Activated effector memory CD4-positive, alpha-beta T cell treated with anti-CD3 and anti-CD28 coated beads, Interleukin-2, amount 50 U/mL, for 16 hours (primary cell): ENCODE measurements at places on chromosomes 4 and X.
A peak's percentile ranks its signal among the peaks of the same experiment; 100 is the strongest.

GRCh38 chr4:30716681-30717207, 3.4 kb upstream of the PCDH7 start:
- no peak for DNase-seq

GRCh38 chr4:125801373-125801772, 486.6 kb downstream of the FAT4 start:
- no peak for DNase-seq

- no peak for DNase-seq
Observed at GRCh38 chr4:67571975-67572374, 13.4 kb downstream of the STAP1 start.

GRCh38 chr4:66062044-66062443, 391.8 kb upstream of the EPHA5 start:
- DNase-seq: no peak

DNA sequence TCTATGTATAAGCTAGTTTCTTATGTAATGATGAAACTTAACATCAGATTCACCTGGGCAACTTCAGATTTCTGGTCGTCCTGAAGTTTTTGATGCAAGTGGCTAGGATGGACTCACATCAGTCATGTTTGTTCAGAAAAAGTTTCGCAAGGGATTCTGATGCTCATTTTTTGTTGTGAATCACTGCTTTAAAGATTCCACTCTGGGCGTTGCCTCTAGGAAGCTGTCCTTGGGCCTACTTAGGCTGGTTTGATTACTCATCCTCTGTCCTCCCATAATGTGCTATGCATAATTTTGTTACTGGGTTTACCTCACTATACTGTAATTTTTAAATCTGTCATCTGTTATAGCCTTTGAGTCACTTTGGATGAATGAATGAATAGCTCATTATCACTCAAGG, 30.8 kb downstream of the HERC3 start:
- DNase-seq: no peak

DNA sequence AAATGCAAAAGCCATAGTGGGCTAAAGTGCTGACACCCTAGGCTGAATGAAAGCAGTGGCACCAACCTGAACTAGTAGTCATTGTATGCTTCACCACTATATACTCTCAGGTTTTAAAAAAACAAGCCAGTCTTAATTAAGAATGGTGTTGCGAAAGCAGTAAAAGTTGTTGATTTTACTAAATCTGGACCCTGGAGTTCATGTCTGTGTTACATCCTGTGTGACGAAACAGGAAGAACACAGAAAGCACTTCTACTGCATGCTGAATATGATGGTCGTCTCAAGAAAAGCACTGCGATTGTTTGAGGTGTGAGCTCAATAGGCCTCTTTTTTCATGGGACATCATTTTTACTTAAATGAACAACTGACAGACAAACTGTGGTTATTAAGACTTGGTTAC, 24.2 kb upstream of the GDPD2 start:
- no peak for DNase-seq

DNA sequence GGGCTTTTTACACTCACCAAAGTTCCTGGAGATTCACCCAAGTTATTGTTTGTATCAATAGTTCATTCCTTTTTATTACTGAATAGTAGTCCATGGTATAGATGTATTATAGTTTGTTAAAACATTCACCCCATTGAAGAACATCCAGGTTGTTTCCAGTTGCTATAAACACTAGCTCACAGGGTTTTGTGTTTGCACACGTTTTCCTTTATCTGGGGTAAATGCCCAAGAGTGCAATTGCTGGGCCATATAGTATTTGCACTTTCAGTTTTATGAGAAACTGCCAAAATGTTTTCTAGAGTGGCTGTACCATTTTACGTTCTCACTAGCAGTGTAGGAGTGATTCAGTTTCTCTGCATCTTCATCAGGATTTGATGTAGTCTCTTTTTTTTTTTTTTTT, 57.1 kb downstream of the CBLL2 start:
- no peak for DNase-seq

GRCh38 chrX:121216641-121217374, 169.4 kb downstream of the GLUD2 start:
- no peak for DNase-seq

DNA sequence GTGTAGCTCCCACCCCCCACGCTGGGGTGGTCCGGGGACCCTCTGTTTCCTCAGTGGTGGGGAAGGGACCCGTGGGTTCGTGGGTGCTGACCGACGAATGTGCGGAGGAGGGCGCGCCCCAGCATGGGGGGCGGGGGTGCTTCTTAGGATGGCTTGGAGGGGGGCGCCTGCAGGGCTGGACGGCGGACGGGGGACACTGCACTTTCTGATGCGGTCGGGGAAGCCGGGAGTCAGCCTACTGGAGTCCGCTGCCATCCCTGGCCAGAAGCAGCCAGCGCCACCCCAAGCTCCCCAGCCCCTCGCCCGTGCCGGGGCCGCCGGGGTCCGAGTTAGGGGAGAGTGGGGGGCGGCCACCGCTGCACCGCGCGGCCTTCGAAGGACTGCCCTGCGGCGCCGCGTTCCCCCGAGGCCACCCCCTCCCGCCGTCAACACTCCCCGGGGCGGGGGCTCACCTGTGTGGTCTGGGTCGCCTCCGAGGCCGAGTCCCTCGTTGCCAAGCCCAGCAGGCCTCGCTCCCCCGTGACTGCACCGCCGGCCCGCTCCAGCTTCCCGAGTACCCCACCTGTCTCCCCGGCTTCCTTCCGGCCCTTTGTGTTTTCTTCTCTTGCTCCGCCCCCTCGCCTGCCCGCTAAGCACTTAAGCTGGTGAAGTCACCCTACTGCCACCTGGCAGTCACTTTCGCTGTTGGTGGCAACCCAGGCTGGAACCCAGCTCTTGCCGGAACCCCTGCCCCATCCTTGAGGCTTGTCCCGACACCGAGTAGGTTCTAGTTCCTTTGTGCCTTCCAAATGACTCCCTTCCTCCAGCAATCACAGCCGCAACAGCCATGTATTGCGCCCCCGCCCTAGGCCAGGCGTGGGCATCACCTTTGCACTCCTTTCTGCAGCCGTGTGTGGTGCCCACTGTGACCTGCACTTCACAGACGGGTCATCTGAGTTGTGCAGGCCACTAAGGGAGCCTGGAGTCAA, at the start of gene OCIAD2:
OCIAD2 (minus strand) TSS at position 569 of the 968 bp plus-strand sequence. CDS start 2,225 bp downstream, outside the sequence.
- peak; percentile 93 for DNase-seq

- no peak for DNase-seq
Observed at GRCh38 chrX:112857478-112857878, 16.8 kb upstream of the AMOT start.

DNA sequence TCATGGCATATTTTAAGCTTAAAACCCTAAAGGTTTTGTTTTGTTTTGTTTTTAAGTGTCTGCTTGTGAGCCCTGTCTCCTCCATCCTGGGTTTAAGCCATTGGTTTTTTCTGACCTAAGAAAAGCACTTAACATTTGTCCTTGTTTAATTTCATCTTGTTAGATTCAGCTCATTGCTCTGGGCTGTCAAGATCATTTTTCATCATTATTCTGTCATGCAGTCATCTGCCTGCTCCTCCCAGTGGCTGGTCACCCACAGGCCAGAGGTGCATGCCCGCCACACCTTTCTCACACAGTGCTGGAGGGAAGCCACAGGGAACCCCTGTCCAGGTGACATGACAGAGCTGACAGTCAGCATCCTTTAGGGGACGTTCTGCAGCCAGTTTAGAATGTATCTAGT, 11.7 kb upstream of the REELD1 start:
- DNase-seq: no peak

GRCh38 chr4:88754796-88755195, 57.2 kb upstream of the NAP1L5 start:
- DNase-seq: no peak

- DNase-seq: no peak
Observed at GRCh38 chrX:110172215-110172614, 145.7 kb downstream of the AMMECR1 start.

GRCh38 chr4:21569638-21570037, 378.9 kb downstream of the KCNIP4 start:
- DNase-seq: no peak

DNA sequence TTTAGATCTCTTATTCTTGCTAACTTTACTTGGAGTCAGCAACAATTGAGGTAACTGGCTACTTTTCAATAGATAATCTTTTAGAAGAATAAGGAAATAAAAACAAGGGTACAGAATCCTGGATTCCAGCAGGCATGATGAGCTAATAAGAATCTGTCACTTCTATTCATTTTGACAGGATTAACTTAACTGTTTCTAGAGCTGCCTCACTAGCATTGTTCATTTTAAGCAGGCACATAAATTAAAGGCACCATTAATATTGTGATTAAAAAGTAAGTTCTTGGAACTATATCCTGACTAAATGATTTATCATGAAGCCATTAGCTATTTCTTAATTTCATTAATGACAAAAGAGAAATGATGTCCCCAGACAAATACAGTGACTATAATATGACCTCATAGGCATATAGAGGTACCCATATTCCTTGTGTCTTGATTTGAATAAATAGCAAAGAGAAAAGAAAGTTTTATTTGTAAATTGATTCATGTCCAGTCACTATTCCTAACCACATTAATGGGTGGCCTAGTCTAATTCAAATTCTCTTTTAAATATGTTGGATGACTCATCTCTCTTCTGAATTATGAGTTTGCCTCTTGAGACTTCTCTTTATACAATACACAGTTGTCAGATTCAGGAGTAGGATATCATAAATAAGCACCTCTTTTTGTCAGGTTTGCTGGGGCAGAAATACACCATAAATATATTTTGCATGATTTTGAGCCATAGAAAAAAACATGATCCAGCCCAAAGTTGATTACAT, 343.0 kb downstream of the SLITRK2 start:
- DNase-seq: no peak

GRCh38 chrX:133633162-133633561, 217.9 kb upstream of the GPC4 start:
- DNase-seq: no peak

DNA sequence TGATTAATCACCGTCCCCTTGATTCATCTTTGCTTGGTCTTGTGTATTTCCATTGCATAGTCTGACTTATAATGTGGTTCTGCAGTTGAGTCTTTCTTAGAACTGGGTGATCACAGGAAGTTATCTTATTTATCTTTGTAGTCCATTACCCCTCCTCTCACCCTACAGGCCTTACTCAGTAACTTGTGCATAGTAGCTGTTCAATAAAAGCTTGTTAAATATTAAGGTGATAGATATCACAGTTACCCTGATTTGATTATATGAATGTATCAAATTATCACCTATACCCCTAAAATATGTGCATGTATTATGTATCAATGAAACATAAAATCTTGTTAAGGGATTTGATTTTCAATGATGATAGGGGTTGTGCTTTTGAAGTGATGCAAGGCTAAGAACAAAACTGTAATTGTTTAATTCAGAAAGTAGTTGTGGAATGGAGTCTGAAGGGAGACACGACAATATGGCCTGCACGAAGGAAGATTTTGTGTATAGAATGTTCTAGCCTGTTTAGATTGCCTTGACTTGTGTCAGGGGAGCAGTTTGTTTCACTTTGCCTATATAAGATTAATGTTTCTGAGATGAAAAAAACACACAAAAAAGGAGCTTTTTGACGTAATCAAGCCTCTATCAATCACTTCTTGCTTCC, 132.4 kb upstream of the LIMCH1 start:
- DNase-seq: no peak

- no peak for DNase-seq
Observed at GRCh38 chr4:12949719-12950490, 534.2 kb downstream of the RAB28 start.

DNA sequence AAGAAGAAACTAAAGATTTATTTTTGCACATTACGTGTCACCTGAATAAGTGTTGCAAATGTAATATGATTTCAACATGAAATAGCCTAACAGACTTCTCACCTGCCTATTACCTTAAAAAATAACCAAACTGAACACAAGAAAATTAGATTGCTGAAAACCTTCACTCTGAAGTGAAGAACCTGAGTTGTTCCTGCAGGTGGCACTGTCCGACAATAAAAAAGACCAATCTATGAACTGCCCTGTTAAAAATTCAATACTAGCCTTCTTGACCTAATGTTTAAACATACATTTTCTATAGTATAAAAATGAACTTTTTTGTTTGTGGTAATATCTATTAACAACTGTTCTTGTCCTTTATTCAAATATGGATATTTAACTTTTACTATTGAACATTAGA, 69.2 kb upstream of the PNPLA4 start:
- no peak for DNase-seq

- DNase-seq: no peak
Observed at GRCh38 chrX:31981546-31982062, 909.8 kb upstream of the FTHL17 start.

DNA sequence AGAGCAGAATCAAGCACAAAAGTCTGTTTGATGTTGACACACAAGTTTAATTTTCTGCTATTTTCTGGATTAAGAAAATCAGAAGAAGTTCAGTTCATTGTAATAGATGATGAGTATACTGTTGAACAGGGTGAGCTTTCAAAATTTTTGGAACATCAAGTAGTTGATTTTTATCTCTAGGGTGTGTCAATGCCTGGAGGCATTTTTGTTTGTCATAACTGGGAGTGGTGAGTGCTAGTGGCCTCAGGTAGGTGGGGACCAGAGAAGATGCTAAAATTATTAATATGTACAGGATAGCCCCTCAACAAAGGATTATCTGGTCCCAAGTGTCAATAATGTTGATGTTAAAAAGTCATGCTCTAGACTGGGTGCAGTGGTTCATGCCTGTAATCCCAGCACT, 279.7 kb upstream of the GNPDA2 start:
- no peak for DNase-seq

GRCh38 chrX:116281106-116281505, 110.6 kb downstream of the AGTR2 start:
- DNase-seq: no peak

- no peak for DNase-seq
Observed at GRCh38 chr4:65344278-65344825, 325.9 kb downstream of the EPHA5 start.

GRCh38 chrX:39556056-39556455, 541.7 kb downstream of the BCOR start:
- no peak for DNase-seq

DNA sequence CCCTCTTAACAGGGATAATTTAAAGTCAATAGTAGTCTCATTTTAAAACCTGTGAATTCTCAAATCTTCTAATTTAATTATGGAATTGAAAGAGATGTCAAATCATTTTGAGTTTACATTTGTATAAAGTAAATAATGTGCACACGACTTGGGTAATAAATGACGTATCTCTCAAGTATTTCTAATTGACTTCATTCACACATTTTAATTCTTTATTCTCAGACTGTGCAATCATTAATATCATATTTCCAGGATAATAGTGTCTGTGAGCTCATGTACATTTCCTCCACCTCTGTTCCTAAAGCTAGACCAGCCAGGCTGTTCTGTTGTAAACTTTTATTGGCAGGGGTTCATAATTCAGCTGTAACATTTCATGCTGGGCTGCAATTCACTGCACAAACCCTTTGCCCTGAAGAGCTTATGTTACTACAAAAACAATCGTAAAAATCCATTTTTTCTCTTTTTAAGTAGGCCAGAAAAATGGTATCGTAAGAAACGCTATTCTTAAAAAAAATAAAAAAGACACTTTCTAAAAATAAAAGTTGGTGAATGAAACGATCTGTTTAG, 1103.1 kb upstream of the TENM3 start:
- DNase-seq: no peak

GRCh38 chr4:98601708-98602107, 56.7 kb downstream of the TSPAN5 start:
- peak; percentile 67 for DNase-seq

- no peak for DNase-seq
Observed at GRCh38 chrX:51760657-51761056, 17.4 kb downstream of the GSPT2 start.

- DNase-seq: no peak
Observed at GRCh38 chr4:170374770-170375169, 285.0 kb upstream of the AADAT start.
